ENCODE measurements at places on chromosomes 2 and 18. TPM values are rescaled to one million over a fixed set of nuclear protein-coding genes. Genes with fewer than 3 reads are reported as not detected.

The AGAP1 gene
- total RNA-seq: 7.0 TPM

GRCh38 chr18:74233933-74234325, 57.8 kb downstream of the CYB5A start:
- DNase-seq: no peak

- no peak for DNase-seq
Measured at GRCh38 chr2:70779911-70780545, 10.4 kb downstream of the FIGLA start.

DNA sequence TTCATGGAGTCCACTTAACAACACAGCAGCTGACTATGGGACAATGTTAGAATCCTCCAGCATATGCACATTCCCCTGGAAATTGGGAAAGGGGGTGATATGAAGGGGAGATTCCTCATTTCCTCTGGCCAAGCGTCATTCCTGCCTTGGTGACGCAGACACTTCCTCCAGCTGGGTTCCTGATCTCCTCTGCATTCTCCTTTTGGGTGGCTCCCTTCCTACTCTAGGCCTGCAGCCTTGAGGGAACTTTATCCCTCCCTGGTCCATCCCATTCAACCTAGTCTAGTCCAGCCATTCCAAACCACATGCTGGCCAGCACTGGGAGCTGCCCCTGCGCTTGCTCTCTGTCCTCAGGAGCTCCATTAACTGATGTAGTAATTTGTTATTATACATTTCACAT, 216.8 kb downstream of the VAPA start:
- no peak for DNase-seq

DNA sequence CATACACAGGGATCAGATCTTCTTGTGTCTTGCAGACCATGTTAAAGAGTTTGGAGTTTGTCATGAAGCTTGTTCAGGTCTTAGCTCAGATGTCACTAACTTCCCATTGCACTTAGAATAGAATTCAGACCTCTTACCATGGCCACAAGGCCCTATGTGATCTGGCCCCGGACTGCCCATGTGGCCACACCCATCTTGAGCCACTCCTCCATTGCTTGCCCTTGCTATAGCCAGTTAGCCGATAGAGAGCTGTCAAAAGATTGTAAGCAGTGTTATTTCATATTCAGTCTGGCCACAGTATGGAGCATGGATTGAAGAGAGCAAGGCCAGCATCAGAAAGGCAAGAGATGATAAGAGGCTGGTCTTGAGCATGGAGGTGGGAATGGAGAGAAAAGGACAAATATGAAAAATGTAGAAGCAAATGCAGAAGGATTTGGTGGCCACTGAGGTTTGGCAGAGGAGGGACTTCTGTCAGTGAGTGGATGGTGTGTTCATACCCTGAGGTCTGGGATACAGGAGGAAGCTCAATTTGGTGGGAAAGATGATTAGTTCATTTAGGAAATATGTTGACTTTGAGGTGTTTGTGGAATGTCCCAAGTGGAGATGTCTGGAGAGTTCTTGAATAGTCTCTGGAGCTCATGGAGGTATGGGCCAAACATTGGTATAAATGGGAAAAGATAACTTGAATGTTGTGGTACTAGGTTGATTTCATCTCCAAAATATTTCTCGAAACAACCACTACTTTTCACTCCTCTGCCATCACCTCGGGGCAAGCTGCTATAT, 10.6 kb downstream of the DGUOK start:
- no peak for DNase-seq

- DNase-seq: no peak
Measured at GRCh38 chr2:77602771-77603170, 80.6 kb upstream of the LRRTM4 start.

The PROC gene
- total RNA-seq: 1.3 TPM

DNA sequence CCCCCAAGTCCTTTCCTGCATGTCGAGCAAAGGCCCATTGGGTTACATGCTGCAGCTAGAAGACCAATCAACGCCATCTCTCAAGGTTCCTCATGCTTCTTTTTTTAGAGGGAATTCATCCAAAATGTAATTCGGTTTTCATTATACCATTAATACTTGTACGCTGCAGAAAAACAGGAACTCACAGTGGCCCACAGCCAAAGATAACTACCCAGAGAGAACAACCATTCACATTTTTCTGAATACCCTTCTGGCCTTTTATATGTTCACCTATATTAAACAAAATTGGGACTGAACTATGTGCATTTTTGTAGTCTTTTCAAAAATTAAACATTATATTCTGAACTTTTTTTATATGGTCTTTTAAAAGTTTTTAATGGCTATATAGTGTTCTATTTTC, 25.8 kb downstream of the FARP2 start:
- DNase-seq: no peak

GRCh38 chr2:107086497-107086896, 200.5 kb upstream of the ST6GAL2 start:
- no peak for DNase-seq

DNA sequence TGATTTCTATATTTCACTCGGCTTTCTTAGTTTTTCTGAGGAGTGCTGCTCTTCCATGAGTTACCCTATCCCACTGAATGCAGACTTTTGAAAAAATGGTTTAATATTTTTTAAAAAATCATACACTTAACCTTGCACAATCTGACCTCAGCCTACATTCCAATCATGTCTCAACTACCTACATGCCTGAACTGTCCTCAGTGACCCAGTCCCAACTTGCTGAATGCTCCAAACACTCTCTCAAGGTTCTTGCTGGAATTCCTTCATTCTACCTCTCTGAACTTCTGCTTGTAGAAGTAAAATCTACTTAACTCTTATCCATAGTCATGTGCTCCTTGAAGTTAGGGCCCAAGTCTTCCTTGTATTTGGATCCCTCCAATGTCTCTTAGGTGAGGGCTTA, 181.6 kb downstream of the XIRP2 start:
- DNase-seq: no peak

The AKAIN1 gene
- not detected for total RNA-seq

DNA sequence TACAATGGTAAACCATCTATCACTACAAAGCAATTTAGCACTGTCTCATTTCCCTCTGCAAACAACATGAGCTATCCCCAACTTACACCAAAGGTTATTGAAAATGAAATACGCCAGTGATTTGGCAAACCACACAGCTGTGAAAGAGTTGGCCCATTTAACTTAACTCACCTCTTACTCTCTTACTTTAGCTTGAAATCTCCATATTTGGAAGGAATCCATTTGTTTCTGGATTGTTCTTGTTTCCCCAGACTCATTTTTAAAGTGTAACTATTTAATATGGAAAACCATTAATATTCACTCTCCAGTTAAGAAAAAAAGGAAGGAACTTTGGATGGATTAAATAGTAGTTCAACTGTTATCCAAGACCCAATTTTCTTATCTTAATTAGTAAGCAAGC, 93.7 kb upstream of the TRIB2 start:
- no peak for DNase-seq

The SCYGR3 gene
- not detected for total RNA-seq

GRCh38 chr2:36770542-36771287, 74.2 kb downstream of the VIT start:
- DNase-seq: peak; percentile 5

The HRH4 gene
- total RNA-seq: not detected

DNA sequence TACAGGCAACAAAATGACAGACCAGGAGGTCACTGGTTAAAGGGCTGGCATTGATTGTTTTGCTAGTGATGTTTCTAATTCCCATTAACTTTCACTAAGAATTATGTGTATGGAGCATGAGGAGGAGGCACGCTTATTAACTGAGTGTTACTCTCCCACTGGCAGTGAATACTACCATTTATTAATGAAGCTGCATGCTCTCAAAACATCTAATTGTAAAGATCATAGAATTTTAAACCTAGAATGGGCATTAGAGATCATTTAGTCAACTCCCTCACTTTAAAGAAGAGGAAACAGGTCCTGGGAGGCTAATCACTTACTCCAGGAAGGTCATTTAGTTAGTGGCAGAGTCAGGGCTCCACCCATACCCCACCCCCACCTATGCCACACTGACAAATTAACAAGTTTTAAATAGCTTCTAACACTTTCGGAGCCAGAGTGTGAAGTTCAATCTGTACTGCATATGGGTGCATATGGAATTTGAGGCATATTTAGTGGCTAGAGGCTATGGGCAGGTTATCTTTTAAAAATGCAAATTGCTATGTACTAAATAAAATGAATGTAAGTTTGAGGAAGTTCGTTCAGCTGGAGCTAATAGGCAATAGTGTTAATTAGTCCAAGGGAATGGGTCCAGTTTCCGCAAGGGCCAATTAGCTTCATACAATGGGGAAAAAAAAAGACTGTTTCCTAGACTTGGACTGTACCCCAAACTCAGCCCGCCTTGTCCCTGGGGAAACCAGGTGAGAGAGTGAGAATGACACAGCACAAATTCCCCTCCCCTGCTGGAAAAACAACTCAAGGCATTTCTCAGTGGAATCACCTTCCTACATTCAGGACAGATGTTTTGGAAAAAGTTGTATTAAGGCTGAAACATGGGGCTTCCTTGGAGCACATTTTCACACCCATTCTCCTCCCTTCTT, 178.8 kb downstream of the ICOS start:
- DNase-seq: no peak

The CAVIN2 gene
- 1.9 TPM for total RNA-seq

GRCh38 chr2:218897394-218898108, 16.9 kb downstream of the WNT10A start:
- peak; percentile 2 for DNase-seq

GRCh38 chr18:76421685-76422078, 73.4 kb downstream of the ZNF516 start:
- no peak for DNase-seq

DNA sequence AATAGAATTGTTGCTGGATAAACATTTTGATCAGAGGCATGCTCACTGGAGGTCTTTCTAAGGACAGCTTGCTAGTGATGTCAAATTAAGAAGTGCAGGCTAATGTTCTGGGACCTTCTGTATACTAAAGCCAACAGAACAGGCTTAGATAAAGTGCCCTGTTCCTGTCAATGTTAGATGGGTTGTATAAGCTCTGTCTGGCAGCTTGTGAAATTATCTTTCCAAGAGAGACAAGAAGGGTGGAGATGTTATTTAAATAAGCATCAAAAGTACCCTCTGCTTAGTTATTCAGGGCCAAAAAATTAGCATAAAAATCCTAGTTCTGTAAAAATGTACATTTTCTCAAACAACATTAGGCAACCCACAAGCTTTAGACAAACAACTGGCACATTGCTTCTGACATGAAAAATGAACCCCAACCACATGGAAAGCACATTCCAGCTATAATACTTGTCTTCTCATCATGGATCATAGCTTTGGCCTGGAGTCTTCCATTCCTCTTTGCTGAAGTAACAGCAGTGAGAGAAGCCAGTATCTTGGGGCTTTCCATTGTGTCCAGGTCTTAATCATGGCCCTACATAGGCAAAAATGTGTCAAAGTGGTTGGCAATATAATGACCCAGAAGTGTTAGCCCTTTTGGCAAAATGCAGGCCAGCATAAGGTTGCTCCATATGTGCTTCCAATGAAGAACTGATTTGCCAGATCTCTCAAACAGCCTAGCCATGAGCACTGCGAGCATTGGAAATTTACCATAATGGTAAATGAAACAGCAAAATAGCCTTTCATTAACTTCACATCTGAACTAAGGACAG, 478.1 kb upstream of the ZNF804A start:
- no peak for DNase-seq

The CD8B2 gene
- total RNA-seq: not detected

All from H4 (cell line).